ENCODE measurements at places on chromosomes 12 and 14.

- DNase-seq: no peak
Measured at GRCh38 chr14:104794993-104795780, at the start of gene AKT1. TSS of gene AKT1 (minus strand) at chr14:104795748. CDS start at chr14:104792643, 3,105 bp downstream.

DNA sequence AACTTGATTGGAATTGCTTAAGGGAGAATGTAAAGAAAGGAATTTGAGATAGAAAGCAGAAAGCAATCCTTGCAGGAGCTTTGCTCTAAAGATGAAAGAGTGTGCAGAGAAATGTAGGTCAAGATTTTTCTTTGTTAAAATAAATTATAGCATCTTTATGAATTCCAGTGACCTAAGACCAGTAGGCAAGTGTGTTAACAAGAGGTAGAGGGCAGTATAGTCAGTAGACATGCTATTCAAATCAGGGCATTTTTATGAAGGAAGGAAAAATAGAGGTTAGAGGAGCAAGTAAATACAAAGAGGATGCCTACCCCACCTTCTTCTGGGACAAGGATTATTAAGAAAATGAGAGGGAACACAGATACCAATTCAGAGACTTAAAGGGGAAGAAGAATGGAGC lies 148.5 kb downstream of the PLCZ1 start:
- no peak for DNase-seq

GRCh38 chr12:56105609-56105902 lies 1.2 kb downstream of the PA2G4 start:
- no peak for DNase-seq

DNA sequence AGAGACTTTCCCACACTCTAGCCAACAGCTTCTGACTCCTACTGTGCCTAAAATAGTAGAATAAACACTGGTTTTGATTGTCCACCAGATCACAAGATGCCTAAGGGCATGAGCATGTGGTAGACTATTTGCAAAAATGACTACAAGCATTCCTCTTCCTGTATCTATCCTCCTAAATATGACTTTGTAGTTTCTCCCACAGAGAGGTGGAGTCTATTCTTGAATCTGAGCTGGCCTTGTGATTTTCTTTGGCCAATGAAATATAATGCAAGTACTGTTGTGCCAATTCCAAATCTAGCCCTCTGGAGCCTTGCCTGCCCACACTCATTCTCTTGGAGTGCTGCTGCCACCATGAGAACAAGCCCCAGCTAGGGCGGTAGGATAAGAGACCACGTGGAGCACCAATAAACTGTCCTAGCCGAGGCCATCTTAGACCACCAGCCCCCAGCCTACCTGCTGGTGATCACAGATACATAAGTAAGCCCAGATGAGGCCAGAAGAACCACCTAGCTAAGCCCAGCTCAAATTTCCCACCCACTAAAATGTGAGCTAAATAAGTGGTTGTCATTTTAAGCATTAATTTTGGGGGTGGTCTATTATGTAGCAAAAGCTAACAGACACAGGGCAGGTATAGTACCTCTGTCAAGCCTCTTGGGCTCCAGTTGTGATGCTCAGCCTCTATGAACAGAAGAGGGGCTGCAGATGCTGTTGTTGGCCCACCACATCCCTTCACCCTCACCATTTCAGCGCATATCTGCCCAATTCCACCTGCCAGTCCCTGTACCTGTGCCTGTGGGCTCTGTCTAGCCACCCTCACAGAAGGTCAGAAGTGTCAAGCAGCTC lies 17.9 kb downstream of the ZFP36L1 start:
- peak; percentile 84 for DNase-seq

GRCh38 chr12:1972856-1973317 lies 31.4 kb downstream of the DCP1B start:
- no peak for DNase-seq

DNA sequence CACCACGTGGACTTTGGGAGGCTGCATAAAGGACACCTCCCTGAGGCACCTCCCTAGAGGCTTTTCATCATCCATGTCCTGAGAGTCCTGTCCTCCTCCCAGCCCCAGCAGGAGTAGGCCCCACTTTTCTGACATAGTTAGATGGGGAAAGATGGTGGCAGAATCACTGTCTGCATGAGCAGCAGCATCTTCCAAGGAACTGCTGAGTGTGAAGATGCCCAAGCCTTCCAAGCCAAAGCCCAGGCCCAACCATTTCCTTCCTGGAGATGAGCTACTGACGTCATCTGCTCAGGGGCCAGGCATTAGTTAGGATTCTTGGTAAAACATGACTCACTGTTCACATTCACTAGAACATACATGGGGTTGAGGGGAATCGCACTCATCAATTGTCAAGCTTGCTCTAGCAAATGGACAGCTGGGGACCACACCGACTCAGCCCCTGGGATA lies 37.3 kb downstream of the VDR start:
- peak; percentile 49 for DNase-seq
